ENCODE measurements at places on chromosomes 6 and 20.

- DNase-seq, result no peak
These were observed 58.7 kb downstream of the SLC22A23 start for GRCh38 chr6:3398165-3398562.

DNA sequence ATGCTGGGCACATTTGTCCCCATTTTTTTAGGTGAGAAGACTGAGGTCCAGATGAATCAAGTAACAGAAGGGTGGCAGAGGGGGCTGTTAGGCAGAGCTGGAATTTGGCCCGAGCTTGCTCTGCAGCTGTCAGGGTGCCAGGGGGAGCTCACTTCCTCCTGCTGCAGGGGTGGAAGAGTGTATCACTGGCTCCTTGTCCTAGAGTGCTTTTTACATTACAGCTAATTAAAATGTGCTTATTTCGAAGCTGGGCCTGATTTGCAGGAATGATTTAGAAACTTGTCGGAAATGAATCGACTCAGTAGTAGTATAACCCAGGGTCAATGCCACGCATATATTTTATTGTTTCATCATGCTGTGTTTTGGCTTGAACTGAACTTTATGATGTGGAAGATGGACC is 11.1 kb downstream of the TOX2 start:
- peak; percentile 71 for DNase-seq

- DNase-seq, result no peak
These were observed 584 bp downstream of the MTCH1 start for GRCh38 chr6:36985417-36985807.

- peak; percentile 86 for DNase-seq
These were observed 87.5 kb downstream of the FOXO3 start for GRCh38 chr6:108648191-108648590.

GRCh38 chr20:49330701-49331615 is 53.1 kb upstream of the ZNFX1 start:
- no peak for DNase-seq

DNA sequence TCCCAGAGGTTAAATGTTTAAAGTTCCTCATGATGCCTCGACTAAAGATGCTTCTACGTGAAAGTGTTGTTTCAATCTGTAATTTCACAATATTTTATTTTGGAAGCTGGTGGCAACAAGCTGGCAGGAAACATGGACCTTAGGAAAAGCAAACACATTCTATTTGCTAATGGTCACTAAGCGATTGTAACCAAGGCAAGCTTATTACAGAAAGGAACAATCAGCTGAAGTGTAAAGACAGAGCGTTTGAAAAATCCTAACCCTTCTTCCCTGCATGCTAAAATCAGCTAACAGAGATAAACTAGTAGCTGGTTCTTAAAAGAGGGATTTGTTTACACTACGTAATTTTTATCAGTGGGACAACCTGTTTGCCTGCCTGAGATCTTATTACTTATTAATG is 50.0 kb downstream of the IL20RA start:
- DNase-seq, result no peak

- no peak for DNase-seq
These were observed 65.6 kb upstream of the ARMH2 start for GRCh38 chr6:24864343-24864742.

GRCh38 chr6:143536461-143536865 is 24.9 kb upstream of the FUCA2 start:
- peak; percentile 78 for DNase-seq

DNA sequence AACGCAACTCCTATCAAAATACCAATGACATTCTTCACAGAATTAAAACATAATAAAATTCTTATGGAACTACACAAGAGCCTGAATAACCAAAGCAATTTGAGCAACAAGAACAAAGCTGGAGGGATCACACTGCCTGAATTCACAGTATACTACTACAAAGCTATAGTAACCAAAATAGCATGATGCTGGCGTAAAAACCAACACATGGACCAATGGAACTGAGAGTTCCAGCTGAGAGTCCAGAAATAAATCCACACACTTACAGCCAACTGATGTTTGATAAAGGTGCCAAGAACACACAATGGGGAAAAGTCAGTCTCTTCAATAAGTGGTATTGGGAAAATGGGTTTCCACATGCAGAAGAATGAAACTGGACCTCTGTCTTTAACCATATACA is 6.9 kb downstream of the MLIP start:
- DNase-seq, result no peak

- DNase-seq, result no peak
These were observed 96.8 kb upstream of the SLC35F1 start for GRCh38 chr6:117810269-117810668.

- DNase-seq, result no peak
These were observed 61.4 kb upstream of the KIF25 start for GRCh38 chr6:167936051-167936450.

GRCh38 chr6:165568326-165568725 is 94.7 kb downstream of the PDE10A start:
- no peak for DNase-seq

- DNase-seq, result no peak
These were observed 279.5 kb downstream of the LRFN2 start for GRCh38 chr6:40307712-40308111.

- no peak for DNase-seq
These were observed 436 bp downstream of the CAGE1 start for GRCh38 chr6:7389162-7389450.

- DNase-seq, result no peak
These were observed 747.7 kb upstream of the ADGRB3 start for GRCh38 chr6:67887419-67887746.

GRCh38 chr6:18326001-18326400 is 61.1 kb upstream of the RNF144B start:
- no peak for DNase-seq

GRCh38 chr6:8736156-8736895 is 301.0 kb upstream of the SLC35B3 start:
- no peak for DNase-seq

DNA sequence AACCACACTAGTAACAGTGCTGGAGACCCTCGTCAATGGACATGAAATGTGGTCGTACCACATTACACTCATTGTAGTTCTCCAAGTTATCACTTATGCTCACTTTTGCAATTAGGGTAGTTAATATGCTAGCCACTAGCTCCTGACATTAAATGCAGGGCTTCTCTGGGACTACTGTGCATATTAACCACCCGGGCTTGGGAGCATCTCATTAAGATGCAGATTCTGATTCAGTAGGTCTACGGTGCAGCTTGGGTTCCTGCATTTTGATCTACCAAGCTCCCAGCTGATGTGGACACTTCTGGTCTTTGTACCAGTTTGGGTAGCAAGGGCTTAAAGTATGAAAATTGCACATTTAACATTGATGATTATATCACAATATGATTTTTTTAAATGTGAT is 98.0 kb downstream of the ZFP64 start:
- DNase-seq, result no peak

GRCh38 chr6:110529355-110529754 is 52.9 kb upstream of the SLC22A16 start:
- peak; percentile 65 for DNase-seq

DNA sequence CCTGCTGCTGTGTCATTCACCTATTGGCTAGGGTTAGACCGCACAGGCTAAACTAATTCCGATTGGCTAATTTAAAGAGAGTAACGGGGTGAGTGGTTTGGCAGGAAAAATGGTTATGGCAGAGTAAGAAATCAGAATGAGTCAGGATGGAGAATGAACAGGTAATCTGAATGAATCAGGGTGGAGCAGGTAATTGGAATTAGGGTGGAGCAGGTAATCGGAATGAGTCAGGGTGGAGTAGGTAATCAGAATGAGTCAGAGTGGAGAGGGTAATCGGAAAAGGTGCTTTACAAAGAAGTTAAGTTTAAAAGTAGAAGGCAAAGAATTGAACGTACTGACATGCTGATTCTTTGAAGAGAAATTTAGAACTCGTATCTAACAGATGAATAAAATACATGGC is 11.7 kb downstream of the SLC35A1 start:
- no peak for DNase-seq

- DNase-seq, result no peak
These were observed 35.4 kb upstream of the ZNFX1 start for GRCh38 chr20:49313283-49313682.

- no peak for DNase-seq
These were observed 557.9 kb upstream of the ID4 start for GRCh38 chr6:19279273-19279684.

- no peak for DNase-seq
These were observed 8.2 kb downstream of the SPDEF start for GRCh38 chr6:34547701-34548644.

- DNase-seq, result no peak
These were observed 15.0 kb upstream of the TBC1D22B start for GRCh38 chr6:37242429-37243052.

- no peak for DNase-seq
These were observed 24.0 kb upstream of the SMIM26 start for GRCh38 chr20:18543216-18543615.

GRCh38 chr20:24937579-24937978 is 11.5 kb upstream of the CST7 start:
- DNase-seq, result no peak

GRCh38 chr6:19836799-19837510 is at the start of gene ID4:
ID4 (plus strand) TSS chr6:19837370; CDS start chr6:19837755, 385 bp downstream.
- DNase-seq, result no peak

- peak; percentile 28 for DNase-seq
These were observed 51.9 kb downstream of the ILRUN start for GRCh38 chr6:34644716-34645115.

DNA sequence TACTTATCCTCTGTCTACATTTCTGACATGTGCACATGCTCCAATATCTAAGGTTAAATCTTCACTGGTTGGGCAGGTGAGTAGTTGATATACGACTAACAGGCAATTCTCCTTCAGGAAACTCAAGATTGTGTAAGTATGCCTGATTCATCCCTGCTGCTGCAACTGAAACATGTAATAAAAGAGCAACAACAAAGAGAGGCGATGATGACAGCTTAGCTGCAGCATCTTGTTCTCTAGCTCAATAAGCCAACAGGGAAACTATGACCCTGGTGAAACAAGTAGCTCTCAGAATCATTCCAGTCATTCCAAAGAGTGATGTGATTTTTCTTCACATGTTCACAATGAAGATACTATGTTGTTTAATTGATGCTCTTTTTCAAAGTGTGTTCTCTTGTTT is 74.4 kb downstream of the ELOVL4 start:
- peak; percentile 68 for DNase-seq

- peak; percentile 20 for DNase-seq
These were observed 145.2 kb upstream of the CITED2 start for GRCh38 chr6:139519571-139520031.

DNA sequence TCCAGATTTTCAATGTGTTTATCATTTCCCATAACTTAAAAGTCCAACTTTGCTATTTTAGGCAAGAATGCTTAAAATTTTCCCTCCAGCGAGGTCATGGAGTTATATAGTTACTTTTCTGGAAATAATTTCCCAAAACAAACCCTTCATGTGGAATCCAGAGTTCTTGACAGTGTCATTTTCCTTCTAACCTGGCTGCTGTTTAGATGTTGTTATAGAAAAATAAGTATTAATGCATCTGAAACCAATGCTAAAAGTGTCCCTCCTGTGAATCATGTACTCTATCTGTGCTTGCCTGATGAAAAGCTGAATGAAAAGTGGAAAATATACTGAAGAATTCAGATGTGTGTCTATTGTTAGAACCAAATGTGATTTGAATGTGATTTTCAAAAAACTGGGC is 245.3 kb upstream of the HSF2 start:
- no peak for DNase-seq

- no peak for DNase-seq
These were observed 44.1 kb downstream of the ELOVL2 start for GRCh38 chr6:10999994-11000393.

DNA sequence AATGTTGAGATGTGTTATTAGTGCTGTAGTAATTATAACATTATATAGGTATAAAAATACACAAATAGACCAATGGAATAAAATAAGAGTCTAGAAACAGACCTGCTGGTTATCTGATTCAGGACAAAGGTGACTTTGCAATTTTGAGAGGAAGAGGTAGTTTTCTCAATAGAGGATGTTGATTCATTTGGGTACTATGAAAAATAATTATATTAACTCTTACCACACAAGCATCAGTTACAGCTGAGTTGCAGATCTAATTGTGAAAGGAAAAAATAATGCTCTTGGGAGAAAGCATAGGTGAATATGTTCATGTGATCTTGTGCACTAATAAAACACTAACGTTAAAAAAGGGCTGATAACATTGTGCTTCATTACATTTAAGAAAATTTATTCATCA is 103.0 kb downstream of the BCKDHB start:
- peak; percentile 10 for DNase-seq

GRCh38 chr6:89144354-89144906 is 1.4 kb upstream of the PM20D2 start:
- DNase-seq, result peak; percentile 18

DNA sequence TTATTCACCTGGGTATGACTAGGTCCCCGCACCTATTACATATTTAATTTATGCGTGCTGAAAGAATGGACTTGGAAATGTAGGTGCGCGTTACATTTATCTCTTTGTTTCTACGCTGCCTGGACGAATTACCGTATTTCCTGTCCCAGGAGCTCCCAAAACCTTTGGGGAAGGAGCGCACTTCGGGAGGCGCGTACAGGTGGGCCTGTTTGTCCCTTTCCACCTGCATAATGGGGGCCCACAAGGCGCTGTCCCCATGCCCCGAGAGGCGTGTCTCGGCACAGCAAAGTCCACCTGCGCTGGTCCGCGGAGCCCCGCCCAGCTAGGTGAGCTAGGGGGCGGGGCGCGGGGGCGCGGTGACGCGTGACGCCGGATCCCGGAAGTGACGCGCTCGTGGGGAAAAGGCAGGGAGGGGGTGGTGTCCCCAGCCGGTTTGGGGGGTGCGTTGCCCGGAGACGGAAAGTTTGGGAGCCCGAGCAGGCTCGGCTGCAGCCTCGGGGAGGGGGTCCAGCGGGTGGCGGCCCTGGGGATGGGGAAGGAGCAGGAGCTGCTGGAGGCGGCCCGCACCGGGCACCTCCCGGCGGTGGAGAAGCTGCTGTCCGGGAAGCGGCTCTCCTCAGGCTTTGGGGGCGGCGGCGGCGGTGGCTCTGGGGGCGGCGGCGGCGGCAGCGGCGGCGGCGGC is at the start of gene ANKS1A:
Gene ANKS1A, plus strand, starts transcription at position 382 of the 682 bp plus-strand sequence. Its CDS starts 148 bp downstream, at position 530.
- peak; percentile 83 for DNase-seq

GRCh38 chr6:120875900-120876299 is 458.4 kb downstream of the TBC1D32 start:
- DNase-seq, result no peak

DNA sequence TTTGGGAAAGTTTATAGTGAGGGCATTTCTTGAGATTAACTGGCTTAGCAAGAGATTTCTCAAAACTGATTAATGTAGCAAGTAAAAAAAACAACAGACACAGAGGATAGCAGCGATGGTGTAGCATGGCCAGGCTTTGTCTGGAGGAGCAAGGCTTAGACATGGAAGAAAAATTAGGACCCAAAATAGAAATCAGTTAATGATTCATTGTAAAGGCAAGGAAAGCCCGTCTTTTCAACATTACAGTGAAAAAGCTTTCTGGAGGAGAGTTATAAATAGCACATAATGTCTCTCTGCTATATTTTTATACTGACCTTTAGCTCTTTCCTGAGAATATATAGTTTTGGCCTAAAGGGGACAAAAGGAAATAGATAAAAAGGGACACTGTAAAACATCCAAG is 45.1 kb downstream of the FNDC1 start:
- DNase-seq, result no peak

- DNase-seq, result peak; percentile 77
These were observed 252.0 kb downstream of the HIVEP2 start for GRCh38 chr6:142692942-142693341.

- DNase-seq, result no peak
These were observed 388.2 kb downstream of the CDH4 start for GRCh38 chr20:61640131-61640870.

- DNase-seq, result peak; percentile 36
These were observed 27.5 kb downstream of the LAMA5 start for GRCh38 chr20:62339647-62340062.

GRCh38 chr6:140001821-140002341 is 627.4 kb upstream of the CITED2 start:
- DNase-seq, result no peak

- DNase-seq, result no peak
These were observed 9.3 kb downstream of the SH3BGRL2 start for GRCh38 chr6:79640146-79641111.

Data from NB4 (cell line).